ENCODE measurements at places on chromosomes 1 and 21. TPM values are rescaled to one million over a fixed set of nuclear protein-coding genes. Genes with fewer than 3 reads are reported as not detected.

The CFHR3 gene
- polyA plus RNA-seq, result 0.46 TPM

The ARHGAP30 gene
- polyA plus RNA-seq, result 2.6 TPM

The PHLDA3 gene
- polyA plus RNA-seq, result 9.7 TPM

The PDZK1 gene
- polyA plus RNA-seq, result 199 TPM

DNA sequence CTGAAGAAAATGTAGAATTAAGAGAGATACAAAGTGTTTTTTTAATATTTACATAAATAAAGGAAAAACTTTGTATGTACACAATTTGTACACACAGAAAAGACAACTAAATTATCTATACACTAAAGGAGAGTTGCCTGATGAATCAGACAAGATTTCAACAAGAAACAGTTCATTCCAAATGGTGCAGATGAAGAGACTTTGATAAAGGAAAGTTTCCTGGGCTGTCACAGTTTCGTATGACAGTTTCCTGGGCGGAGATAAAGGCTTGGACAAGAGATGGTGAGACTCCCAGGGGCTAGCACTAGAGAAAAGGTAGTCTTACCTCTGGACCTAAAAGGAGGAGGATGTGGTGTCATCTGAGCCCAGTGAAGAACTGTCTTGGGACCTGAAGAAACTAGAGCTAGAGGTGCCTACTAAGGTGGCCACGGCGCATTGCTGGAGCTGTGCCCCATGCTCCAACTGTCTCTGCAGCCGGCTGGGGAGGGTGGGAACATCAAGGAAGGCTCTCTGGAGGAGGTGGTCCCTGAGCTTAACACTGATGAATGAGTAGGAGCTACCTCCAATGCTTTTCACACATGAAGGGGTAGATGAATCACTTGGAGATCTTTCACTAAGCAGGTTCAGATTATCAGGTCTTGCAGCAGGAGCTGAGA lies 32.2 kb downstream of the ETS2 start:
- DNase-seq, result no peak

DNA sequence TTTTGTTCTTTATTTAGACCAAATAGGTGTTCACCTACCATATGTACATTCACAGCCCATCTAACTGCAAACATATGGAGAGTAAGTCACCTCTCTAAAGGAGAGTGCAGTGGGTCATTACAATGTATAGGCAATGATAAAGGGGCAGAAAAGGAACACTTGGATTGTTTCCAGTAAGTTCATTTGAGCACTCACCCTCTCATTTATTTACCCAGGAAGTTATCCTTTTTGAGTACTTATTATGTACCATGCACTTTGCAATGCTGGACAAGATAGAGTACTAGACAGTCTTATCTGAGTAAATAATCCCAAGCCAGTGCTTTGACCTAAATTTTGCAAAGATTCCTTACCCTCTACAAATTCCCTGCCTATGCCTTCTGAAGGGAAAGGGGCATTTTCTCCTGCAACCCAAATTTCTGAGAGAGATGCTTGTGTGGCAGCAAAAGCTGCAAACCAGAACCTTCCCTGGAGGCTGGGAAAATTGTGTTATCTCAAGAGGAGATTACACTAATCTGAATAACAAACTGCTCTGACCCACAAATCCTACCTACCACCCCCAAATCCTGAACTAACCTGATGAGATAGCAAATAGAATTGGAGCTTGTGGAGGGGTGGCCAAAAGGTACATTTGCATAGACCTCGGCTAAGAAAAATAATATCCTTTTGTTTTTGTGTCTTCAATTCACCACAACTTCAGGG lies 18.6 kb upstream of the RGS8 start:
- DNase-seq, result no peak

DNA sequence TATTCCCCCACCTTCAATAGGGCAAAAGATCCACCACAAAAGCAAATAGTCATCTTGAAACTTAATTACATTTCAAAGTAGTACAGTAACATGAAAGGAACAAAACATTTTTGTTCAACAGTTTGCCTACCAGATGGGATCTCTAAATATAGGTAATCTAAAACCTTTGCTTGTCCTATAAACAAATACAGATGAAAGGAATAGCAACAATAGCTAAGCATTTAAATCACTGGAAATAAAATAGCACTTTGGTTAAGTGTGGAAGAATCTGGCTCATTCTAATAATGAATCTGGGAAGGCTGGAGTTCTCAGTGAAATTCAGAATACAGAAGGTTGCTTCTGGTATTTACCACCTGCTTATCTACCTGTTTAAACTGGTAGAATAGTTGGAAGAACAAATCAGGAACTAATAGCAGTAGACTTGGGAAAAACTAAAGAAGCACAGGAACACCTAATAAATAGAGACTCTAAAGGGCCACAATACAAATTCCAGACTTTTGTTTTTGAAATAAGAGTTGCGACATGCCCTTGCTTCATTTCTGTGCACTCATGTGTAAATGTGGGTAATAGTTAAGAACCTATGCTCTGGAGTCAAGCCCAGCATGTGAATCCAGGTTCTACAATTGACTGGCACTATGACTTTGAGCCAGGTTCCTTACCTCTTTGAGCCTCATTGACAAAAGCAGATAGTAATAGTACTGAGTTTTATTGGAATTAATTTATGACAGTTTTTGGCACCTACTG lies 2.3 kb upstream of the LYPLAL1 start:
- DNase-seq, result no peak

- no peak for DNase-seq
Measured at GRCh38 chr1:44776730-44777068, 1.4 kb downstream of the RPS8 start.

DNA sequence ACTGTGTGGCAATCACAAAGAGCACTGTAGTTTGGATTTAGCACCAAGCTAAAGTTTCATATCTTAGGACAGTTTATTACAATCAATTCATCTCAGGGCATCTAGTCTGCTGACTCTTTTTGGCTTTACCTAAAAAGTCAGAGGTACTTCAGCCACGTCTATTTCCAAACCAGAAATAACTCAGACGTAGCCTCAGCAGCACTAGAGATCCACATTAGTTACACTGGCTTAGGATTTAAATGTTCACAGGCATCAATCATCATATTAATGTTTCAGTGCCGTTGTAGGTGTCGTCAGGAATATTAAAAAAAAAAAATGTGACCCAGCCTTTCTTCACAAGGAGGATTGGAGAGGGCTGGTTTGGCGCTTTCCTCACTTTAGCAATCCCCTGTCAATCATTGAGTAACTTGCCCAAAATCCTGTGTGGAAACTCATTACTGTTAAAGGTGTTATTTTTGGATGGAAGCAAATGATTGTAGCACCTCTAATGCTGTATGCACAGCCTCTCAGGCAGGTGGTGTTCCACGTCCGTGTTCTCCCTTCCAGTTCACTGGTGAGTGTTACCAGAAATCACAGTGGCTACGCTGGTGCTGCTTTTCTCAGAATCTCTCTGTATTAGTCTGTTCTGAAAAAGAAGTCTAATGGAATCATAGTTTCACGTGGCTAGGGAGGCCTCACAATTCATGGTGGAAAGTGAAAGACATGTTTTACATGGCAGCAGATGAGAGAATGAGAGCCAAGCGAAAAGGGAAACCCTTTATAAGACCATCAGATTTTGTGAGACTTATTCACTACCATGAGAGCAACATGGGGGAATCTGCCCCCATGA lies 45.4 kb downstream of the NEK7 start:
- DNase-seq, result no peak
